AG04450 (cell line): ENCODE measurements at places on chromosomes 13 and 19. TPM values are rescaled to one million over a fixed set of nuclear protein-coding genes. Genes with fewer than 3 reads are reported as not detected.
A peak's percentile ranks its signal among the peaks of the same experiment; 100 is the strongest.

DNA sequence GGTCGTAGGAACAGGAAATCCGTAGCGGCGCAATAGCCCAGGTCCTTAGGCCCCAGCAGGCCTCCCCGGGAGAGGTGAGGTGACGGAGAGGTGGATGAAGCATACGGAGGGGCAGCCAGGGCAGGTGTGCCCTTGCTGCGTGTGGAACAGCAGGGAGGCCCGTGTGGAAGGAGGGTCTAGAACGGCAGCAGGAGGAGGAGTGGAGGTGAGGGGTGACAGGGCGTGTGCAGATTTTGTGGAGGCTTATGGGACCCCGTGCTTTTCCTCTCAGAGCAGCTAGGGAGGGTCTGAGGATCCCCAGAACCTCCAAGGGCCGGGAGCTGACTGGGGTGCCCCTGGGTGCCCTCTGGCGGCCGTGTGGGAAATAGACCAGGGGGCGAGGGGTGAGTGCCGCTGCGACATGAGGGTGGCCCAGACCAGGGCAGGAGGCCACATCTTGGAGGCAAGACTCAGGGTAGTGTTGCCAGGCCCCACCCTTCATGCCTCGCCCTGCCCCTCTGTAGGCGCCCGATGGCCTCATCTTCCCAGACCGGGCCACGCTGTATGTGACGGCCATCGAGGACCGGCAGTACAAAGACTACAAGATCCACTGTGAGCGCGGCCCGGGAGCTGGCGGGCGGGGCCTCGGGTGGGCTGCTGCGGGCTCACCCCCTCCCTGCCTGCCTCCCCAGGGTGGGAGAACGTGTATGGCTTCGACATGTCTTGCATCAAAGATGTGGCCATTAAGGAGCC lies 5.0 kb upstream of the ADM5 start:
- DNase-seq = no peak

GRCh38 chr19:47122359-47123335 lies 8.0 kb upstream of the SAE1 start:
- DNase-seq = no peak

DNA sequence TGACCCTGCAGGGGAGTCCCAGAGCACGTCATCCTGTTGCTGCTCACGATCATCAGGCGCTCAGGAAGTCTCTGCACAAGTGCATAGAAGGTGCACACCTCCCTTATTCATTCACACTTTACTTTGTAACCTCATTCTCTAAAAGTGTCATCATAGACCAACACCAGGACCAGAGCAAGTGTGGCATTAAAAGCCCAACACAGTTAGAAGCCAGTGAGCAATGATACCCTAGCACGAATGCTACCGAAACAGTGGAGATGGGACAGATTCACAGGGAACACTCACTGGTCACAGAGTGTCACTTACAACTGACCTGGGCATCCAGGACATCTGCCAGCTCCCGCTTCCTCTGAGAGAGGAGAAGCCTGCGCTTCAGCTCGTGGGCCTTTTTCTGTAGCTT lies 17.0 kb downstream of the HAUS8 start:
- DNase-seq = no peak

DNA sequence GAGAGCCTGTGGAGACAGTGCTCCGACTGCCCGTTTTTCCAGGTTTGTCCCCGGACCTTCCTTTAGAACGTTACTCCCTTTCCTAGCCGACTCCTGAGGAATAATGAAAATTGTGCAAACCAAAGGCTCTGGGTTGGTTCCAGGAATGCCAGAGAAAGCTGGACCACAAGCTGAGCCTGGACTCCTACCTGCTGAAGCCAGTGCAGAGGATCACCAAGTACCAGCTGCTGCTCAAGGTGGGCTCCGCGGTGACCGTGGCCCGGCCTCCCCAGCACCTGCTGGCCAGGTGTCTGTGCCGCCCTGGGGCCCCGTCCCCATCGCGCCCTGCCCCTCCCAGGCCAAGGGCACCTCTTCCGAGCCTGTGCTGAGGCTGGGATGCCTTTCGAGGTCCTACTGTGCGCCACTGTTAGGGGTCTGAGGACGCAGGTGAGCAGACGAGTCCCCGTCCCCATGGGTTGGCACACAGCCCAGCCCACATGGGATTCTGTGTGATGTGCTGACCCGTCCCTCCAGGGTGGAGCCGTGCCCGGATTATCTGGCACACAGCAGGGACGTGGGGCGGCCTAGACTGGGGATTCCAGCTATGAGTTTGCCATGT lies 20.5 kb upstream of the F7 start:
- no peak for DNase-seq

DNA sequence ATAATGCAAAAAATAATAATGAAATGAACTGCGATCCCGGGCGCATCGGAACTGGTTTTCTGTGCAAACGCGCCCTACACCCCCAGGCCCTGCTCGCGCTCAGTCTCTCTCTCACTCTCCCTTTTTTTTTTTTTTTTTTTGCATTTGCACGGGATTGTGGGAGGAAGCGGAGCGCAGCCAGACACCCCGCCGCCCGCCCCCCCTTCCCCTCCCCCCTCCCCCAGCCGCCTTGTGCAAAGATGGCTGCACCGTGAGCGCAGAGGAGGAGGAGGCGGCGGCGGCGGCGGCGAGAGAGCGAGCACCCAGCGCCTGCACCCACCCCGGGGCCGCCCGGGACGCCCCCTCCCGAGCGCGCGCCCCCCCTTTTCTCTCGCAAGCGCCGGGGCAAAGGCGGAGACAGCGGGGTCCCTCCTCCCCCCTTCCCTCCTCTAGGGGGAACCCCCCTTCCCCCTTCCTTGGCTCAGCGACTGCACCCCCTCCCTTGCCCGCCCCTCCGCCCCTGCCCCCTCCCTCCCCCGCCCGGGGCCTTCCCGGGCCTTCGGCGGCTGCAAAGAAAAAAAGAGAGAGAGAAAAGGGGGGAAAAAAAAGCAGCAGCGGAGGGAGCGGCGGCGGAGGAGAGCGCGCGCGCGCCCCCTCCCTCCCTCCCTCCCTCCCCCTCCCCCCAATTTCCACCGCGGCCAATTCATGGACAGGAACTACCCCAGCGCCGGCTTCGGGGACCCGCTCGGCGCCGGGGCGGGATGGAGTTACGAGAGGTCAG lies at the start of gene PRR12:
Gene PRR12 (plus strand): TSS at position 212 of the 760 bp plus-strand sequence. CDS start 473 bp downstream, at position 685.
- peak; percentile 32 for DNase-seq

- DNase-seq = no peak
Measured at GRCh38 chr19:11261971-11262839, at the start of gene DOCK6. TSS of gene DOCK6 (minus strand) at chr19:11262524. CDS start at chr19:11262440, 84 bp downstream.

DNA sequence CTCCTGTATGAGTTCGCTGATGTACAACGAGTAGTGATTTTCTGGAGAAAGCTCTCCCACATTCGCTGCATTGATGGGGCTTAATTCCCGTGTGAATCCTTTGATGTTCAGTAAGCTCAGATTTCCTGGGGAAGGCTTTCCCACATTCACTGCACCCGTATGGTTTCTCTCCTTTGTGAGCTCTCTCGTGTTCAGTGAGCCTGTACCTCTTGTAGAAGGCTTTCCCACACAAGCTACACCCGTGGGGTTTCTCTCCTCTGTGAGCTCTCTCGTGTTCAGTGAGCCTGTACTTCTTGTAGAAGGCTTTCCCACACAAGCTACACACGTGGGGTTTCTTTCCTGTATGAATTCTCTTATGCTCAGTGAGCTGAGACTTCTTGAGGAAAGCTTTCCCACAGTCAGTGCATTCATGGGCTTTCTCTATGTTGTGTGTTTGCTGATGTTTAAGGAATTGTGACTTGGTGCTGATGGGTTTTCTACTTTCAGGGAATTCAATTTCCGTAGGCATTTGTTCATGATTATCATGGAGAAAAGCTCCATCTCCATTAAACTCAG lies 3.5 kb upstream of the ZNF577 start:
- no peak for DNase-seq

DNA sequence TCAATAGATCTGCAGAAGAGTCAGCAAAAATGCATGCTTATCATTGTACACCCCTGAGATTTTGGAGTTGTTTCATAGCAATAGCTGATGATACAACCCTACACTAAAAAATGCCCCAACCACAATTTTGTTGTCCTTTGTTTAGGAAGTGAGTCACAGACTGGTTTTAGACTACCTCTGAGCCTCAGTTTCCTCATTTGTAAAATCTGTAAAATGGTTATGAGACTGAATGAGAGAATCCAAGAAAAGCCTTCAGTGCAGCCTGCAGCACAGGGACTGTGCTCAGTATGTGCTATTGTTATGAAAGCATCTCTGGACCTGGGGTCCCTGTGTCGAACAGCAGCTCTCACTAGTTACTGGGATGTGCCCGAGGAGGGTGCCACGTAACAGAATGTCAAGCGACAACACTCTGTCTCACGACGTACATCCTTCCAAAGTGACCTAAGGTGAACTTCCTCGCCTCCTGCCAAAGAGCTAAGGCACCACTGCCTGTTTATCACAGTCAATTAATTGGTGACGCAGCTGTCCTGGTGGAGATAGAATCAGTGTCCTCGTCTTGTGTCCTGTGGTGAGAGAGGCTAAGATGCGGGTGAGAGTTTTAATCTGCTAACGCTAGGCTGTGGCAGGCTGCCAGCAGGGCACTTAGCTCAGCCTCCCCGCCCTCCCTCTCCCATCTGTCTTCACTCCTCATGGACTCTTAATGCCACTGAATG lies 18.1 kb downstream of the DHRS12 start:
- no peak for DNase-seq

GRCh38 chr13:28349907-28350654 lies 144.8 kb downstream of the FLT1 start:
- DNase-seq = no peak

DNA sequence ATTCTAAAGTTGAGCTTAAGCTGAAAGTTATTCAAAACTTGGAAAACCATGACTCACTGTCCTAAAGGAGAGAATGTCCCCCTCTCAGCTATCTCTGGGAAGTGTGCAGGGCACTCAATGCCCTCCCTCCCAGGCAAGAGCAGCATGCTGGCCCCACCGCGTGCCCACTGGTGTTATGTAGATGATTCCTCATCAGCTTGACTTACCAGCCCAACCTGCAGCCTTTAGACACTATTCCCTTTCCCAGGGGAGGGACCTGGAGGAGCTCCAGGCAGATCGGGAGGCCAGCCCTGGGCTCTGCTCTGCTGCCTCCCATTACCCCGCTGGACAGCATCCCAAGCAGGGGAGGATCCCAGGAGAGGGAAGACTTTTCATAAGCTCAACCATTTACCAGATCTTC lies 124.6 kb downstream of the FGF14 start:
- no peak for DNase-seq

DNA sequence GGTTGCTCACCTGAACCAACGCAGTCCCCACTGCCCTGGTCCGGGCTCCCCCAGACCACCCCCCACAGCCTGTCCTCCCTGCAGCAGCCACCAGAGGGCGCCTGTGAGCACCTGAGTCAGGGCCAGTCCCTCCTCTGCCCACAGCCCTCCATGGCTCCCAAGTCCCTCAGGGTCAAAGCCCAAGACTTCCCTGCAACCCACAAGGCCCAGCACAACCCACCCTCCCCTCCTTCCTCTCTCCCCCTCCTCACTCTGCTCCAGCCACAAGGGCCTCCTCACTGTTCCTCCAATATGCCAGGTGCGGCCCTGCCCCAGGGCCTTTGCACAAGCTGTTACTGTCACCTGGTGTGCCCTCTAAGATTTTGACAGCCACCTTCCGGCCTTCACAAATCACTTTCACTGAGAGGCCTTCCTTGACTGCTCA lies 10.9 kb downstream of the GNA15 start:
- DNase-seq = no peak

- no peak for DNase-seq
Measured at GRCh38 chr13:112815871-112816270, 126.0 kb downstream of the ATP11A start.

DNA sequence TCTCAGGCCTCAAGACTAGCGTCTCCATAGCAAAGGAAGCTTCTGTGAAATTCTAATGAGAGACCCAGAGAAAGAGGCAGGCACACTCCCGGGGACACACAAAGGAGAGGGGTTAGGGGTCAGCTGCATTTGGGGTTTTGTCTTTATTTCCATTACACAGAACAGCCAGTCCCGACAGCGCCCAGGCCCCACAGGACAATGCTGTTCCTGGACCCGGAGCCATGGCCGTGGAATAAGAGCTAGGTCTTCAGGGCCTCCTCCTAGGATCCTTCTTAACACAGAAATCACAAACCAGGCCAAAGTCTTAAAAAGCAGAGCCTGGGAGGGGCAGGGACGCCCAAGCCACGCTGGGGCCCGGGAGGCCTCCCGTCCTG lies 22.8 kb downstream of the KCTD15 start:
- DNase-seq = no peak

- no peak for DNase-seq
Measured at GRCh38 chr13:94427313-94427953, 52.0 kb downstream of the DCT start.

DNA sequence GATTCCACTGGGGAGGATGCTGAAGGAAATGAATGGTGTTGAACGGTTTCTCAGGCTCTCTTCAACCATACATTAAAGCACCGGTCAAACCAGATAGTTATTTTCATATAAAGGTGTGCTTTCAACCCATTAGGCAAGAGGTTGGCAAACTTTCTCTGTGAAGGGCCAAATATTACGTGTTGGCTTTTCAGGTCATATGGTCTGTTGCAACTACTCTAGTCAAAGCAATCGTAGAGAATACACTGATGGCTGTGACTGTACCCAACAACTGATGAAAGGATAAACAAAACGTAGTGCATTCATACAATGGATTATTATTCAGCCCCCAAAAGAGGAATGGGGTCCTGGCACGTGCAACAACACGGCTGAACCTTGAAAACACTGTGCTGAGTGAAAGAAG lies 5.8 kb downstream of the ZSCAN5A start:
- DNase-seq = no peak

DNA sequence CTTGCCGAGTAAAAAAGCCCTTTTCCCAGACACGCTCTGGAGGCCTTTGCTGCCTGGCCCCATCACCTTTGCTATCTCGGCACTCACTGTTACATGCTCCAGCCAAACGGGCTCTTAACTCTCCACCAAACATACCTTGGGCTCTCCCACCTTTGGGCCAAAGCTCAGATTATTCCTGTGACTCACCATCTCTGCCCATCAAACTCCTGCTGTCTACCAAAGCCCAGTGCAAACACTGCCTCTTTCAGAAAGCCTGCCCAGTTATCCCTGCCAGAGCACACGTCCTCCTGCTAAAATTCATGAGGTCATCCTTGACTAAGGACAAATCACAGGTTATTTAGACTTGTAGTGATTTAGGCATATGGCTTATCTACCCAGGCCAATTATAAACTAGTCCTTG lies 48.1 kb upstream of the SERPINE3 start:
- DNase-seq = no peak

DNA sequence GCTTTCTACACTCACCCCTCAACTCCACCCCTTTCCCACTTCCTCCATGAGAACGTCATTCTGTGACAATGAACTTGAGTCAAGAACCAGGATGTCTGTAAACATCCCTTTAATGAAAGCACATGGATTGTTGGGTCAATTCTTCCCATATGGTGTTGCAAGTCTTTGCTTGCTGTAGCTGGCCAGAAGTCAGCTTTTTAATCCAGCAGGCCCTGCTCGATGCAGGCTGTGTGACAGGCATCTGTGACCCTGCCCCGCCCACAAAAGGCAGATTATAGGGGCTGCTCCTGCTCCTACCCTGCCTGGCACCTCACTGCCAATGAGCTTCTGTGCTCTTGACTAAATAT lies 78.0 kb downstream of the STARD13 start:
- peak; percentile 86 for DNase-seq

- no peak for DNase-seq
Measured at GRCh38 chr19:29365836-29366417, 153.0 kb upstream of the UQCRFS1 start.

ZNF460 gene
- polyA plus RNA-seq = 11.2 and 13.0 TPM in 2 replicates

KLK7 gene
- not detected in 2 replicates for polyA plus RNA-seq

SIGLEC10 gene
- polyA plus RNA-seq = not detected in 2 replicates

ZNF780B gene
- 7.2 and 8.3 TPM in 2 replicates for polyA plus RNA-seq

PSG3 gene
- 0.14 and 0.15 TPM in 2 replicates for polyA plus RNA-seq

IGFL3 gene
- polyA plus RNA-seq = not detected in 2 replicates

IRS2 gene
- 1.5 TPM in 2 replicates for polyA plus RNA-seq

FCHO1 gene
- 0.15 and 0.35 TPM in 2 replicates for polyA plus RNA-seq
